ENCODE measurements at places on chromosomes 11 and 22. TPM values are rescaled to one million over a fixed set of nuclear protein-coding genes. Genes with fewer than 3 reads are reported as not detected.

DNA sequence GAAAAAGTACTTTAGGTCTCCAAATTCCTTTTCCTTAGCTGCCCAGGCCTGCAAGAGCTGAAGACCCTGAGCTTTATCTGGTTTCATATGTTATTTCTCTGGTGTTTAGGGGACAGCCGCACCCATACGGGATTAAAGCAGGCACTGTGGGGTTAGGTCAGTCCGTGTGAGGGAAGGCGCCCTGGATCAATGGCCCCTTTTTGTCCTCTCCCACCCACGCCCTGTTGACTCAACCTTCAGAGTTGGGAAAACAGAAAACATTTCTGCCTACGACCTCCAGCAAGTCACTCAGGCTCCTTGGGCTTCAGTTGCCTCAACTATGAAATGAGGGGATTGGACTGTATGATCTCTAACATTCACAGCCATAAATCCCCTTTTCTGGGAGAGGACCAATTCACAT is 55.2 kb upstream of the BARX2 start:
- H3K27me3 ChIP-seq: peaks cover 29% of the 10 kb centered on the region
- no peak for DNase-seq
- no peaks in the 10 kb centered on the region for H3K36me3 ChIP-seq
- no peak overlapping the region for H3K4me3 ChIP-seq
- H3K4me1 ChIP-seq: peaks cover 9% of the 10 kb centered on the region

Gene C11orf97
- total RNA-seq: not detected

GRCh38 chr22:27804470-27805297 is 3.1 kb upstream of the MN1 start:
- peaks cover 20% of the 10 kb centered on the region for H3K4me1 ChIP-seq
- peak; percentile 25 for DNase-seq
- peak overlapping the region; percentile 25 for H3K4me3 ChIP-seq
- no peak overlapping the region for H3K27ac ChIP-seq

Gene APOA5
- not detected for total RNA-seq

Gene OR51I1
- total RNA-seq: not detected

DNA sequence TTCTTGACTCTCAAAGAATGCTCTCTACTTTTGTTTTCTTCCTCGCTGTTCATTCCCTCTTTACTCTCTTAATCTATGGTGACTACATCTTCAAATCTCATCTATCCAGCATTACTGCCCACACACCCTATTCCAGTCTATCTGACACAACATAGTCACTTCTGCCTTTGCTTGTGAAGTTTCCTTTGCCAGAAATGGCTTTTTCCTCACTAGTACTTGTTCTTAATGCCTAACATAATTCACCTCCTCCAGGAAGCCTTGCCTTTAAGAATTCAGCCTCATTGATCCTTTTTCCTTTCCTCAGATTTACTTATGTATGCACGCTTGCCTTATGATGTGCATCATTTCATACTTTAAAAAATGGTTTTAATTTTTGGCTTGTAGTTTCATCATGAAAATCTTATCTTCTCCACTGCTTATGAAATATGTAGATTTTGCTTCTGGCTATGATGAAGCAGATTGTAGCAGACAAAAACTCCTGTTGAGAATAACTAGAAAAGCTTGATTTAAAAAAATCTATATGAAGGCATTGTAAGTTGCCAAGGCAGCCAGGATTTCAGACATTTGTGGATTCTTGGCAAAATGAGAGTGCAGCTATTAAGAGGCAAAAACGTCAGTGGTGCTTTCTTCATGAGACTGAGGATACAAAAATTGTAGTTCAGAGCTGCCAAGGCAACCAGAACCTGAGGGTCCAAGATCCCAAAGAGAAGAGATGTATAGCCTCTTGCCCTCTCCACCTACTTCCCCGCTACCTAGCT is 31.8 kb downstream of the RNF169 start:
- no peak overlapping the region for H3K4me3 ChIP-seq
- H3K27ac ChIP-seq: no peak overlapping the region

GRCh38 chr11:94974178-94974577 is 669 bp downstream of the KDM4D start:
- H3K36me3 ChIP-seq: peaks cover 10% of the 10 kb centered on the region
- H3K4me1 ChIP-seq: peaks cover 12% of the 10 kb centered on the region
- peak overlapping the region; percentile 97 for H3K27ac ChIP-seq

DNA sequence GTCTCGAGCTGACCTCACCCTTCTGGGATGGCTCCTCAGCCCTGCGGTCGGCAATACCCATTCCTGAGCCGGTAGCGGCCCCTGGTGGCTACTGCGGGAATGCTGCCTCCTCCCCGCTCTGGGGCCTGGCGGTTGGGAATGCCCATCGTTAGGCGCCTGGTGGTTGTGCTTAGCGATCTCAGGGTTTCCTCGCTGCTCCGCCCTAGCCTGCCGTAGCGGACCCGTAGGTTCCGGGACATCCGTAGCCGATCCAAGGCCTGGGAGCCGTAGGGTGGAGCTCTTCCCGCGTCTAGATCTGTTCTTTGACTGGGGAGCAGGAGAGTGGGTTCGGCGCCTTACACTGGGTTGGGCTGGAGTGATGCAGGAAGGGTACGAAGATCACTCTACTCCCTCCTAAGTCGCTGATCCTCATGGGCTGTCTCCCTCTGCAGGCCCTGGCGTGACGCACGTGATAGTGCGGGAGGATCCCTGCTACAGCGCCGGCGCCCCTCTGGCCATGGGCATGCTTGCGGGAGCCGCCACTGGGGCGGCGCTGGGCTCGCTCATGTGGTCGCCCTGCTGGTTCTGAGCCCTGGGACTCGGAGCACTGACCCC is 14.8 kb downstream of the PLEKHB1 start:
- peak overlapping the region; percentile 49 for H3K4me3 ChIP-seq
- no peaks in the 10 kb centered on the region for H3K27me3 ChIP-seq
- H3K36me3 ChIP-seq: peaks cover 4% of the 10 kb centered on the region
- peaks cover 24% of the 10 kb centered on the region for H3K4me1 ChIP-seq

DNA sequence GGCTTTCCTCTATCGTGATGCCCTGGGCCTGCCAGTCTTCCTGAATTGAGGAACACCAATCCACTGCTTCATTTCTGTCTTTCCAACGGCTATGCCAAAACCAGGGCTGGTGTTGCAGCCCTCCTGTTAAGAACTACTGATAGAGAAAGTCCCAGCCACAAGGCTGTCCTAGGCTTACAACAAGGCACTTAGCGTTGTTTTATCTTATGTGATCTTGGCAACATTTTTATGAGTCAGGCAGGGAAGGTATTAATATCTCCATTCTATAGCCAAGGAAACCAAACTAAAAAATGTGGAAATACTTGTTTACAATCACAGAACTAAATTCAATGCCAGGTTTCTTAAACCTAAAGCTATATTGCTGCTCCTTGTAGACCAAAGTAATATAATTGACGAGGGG is 89.9 kb upstream of the AMOTL1 start:
- H3K27ac ChIP-seq: no peak overlapping the region
- no peak for DNase-seq
- no peak overlapping the region for H3K4me3 ChIP-seq
- H3K4me1 ChIP-seq: peaks cover 2% of the 10 kb centered on the region
- peaks cover 2% of the 10 kb centered on the region for H3K36me3 ChIP-seq
- peaks cover 43% of the 10 kb centered on the region for H3K27me3 ChIP-seq

Gene BTG4
- total RNA-seq: not detected

GRCh38 chr22:47089796-47090460 is 327.5 kb downstream of the TBC1D22A start:
- peaks cover 29% of the 10 kb centered on the region for H3K4me1 ChIP-seq
- H3K4me3 ChIP-seq: peak overlapping the region; percentile 83
- no peak overlapping the region for H3K27ac ChIP-seq
- H3K27me3 ChIP-seq: no peaks in the 10 kb centered on the region

DNA sequence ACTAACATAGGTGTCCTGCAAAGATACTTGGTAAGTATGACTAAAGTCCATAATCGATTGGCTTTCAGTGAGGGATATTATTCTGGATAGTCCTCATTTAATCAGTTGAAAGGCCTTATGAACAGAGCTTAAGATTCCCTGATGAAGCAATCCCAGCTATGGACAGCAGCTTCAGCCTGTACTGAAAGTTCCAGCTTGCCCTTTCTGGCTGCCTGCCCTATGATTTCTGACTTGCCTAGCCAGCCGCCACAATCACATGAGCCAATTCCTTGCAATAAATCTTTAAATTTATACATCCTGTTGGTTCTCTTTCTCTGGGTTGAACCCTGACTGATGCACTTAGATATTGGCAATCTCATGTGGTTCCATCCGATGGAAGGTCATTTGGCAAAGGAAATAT is 759.0 kb upstream of the API5 start:
- no peak overlapping the region for H3K27ac ChIP-seq
- DNase-seq: no peak
- H3K36me3 ChIP-seq: no peaks in the 10 kb centered on the region
- H3K4me1 ChIP-seq: no peaks in the 10 kb centered on the region

DNA sequence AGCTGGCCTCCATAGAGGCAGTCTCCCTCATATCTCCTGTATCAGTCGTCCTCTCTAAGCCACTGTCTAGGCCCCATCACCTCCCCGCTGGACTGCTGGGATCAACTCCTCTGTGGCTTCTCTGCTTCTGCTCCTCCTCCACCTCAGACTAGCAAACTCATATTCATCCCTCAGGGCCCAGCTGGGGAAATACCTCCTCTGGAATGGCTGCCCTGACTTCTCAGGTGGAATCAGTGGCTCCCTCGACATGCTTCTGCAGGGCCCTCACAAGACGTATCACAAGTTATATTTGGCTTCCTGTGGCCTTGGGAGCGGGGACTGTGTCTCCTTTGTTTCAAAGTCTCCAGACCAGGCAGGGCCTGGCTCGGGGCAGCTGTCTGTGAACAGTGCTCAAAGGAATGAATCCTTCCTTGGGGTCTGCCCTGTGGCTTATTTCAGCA is 10.0 kb downstream of the SLC29A2 start:
- no peak overlapping the region for H3K4me3 ChIP-seq
- no peak overlapping the region for H3K27ac ChIP-seq
- H3K36me3 ChIP-seq: no peaks in the 10 kb centered on the region
- peaks cover 2% of the 10 kb centered on the region for H3K4me1 ChIP-seq

DNA sequence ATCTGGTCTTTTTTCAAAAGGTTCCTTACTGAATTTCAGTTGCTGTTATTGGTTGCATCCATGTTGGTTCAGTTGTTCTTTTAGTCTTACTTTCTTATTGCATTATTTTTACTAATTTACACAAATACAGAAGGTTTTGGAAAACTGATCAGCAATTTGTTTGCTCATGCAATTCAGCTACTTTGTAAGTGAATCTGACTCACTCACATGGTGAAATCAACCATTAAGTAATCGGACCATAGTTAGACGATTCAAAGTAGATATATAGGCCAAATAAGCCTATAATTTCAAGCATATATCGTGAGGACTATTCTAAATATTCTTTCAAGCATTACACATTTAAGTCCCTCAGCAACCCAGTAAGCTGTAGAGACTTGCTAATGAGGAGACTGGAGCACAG is 41.7 kb downstream of the CCDC83 start:
- H3K36me3 ChIP-seq: no peaks in the 10 kb centered on the region
- no peak overlapping the region for H3K4me3 ChIP-seq
- no peak for DNase-seq
- H3K27me3 ChIP-seq: no peaks in the 10 kb centered on the region
- H3K27ac ChIP-seq: no peak overlapping the region
- no peaks in the 10 kb centered on the region for H3K4me1 ChIP-seq

GRCh38 chr11:20090654-20091374 is 69.5 kb downstream of the DBX1 start:
- H3K4me1 ChIP-seq: no peaks in the 10 kb centered on the region
- no peaks in the 10 kb centered on the region for H3K36me3 ChIP-seq
- no peak for DNase-seq
- H3K27me3 ChIP-seq: no peaks in the 10 kb centered on the region
- H3K27ac ChIP-seq: no peak overlapping the region

Gene SMIM38
- total RNA-seq: 0.22 TPM

Gene GAL3ST1
- total RNA-seq: not detected

Gene GDPD4
- total RNA-seq: not detected

DNA sequence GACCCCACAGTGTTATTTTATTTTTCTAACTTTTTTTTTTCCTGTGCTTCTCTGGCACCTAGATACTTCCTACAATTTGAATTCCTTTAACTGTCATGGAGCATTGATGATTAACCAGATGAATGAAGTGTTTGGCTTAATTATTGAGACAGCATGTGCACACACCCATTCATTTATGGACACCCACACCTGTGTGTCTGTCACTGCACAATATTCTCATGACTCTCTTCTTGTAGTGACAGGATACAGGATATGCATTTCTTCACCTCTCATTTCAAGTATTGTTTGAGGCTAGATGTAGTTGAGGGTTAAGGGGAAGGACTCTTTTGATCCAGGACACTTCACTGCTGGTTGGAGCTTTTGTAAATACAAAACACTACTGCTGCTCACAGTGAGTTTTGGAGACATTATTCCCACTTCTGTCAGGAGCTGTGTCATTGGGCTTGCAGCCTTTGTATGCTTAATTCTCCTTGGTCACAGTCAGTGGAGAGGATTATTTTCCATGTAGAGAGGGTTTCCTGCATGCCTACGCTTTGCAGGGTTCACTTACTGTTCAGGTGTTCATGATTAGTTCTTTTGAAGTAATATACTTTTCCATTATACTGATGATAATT is 33.5 kb downstream of the SPECC1L start:
- H3K4me1 ChIP-seq: peaks cover 42% of the 10 kb centered on the region
- no peak overlapping the region for H3K4me3 ChIP-seq
- peak overlapping the region; percentile 83 for H3K27ac ChIP-seq
- no peak for DNase-seq

Gene MS4A8
- not detected for total RNA-seq

Gene HBB
- 1.3 TPM for total RNA-seq

Gene HTR3B
- not detected for total RNA-seq

Gene KCNJ1
- total RNA-seq: 0.70 TPM

Gene CXCR5
- 11.1 TPM for total RNA-seq

Gene XKR3
- total RNA-seq: not detected

GRCh38 chr11:63448646-63449045 is 42.3 kb downstream of the PLAAT5 start:
- H3K4me1 ChIP-seq: peaks cover 6% of the 10 kb centered on the region
- H3K4me3 ChIP-seq: no peak overlapping the region
- H3K36me3 ChIP-seq: no peaks in the 10 kb centered on the region
- no peak for DNase-seq
- H3K27ac ChIP-seq: no peak overlapping the region
- H3K27me3 ChIP-seq: peaks cover 12% of the 10 kb centered on the region

DNA sequence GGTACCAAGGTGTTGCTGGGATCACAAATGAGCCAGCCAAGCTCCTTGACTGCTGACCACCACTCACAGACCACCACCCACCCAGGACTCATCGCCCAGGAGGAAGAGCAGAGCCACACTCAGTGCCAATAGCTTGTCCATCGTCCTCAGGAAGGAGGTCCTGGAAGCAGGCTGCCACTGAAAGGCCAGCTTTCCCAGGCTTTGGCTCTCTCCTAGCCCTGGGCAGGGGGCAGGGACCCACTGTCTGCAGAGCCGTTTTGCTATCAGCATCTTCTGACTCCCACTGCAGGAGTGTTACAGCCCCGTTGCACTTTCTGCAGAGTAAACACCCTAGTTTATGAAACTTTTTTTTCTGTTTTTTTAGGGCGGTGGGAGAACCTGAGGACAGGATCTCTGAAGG is 12.2 kb upstream of the ACRV1 start:
- H3K4me1 ChIP-seq: no peaks in the 10 kb centered on the region
- no peak for DNase-seq
- H3K27ac ChIP-seq: no peak overlapping the region
- no peak overlapping the region for H3K4me3 ChIP-seq

GRCh38 chr11:75996523-75997442 is 181.8 kb downstream of the UVRAG start:
- no peaks in the 10 kb centered on the region for H3K27me3 ChIP-seq
- peaks cover 4% of the 10 kb centered on the region for H3K4me1 ChIP-seq
- H3K27ac ChIP-seq: no peak overlapping the region
- no peak overlapping the region for H3K4me3 ChIP-seq

Gene OR10G7
- not detected for total RNA-seq

All from T-helper 17 cell (primary cell).